Right ventricle myocardium inferior (tissue), 1 donor: ENCODE measurements at places on chromosomes 6 and 20.

- DNase-seq = no peak
These were observed 71.5 kb upstream of the ATXN1 start for GRCh38 chr6:16832721-16833120.

DNA sequence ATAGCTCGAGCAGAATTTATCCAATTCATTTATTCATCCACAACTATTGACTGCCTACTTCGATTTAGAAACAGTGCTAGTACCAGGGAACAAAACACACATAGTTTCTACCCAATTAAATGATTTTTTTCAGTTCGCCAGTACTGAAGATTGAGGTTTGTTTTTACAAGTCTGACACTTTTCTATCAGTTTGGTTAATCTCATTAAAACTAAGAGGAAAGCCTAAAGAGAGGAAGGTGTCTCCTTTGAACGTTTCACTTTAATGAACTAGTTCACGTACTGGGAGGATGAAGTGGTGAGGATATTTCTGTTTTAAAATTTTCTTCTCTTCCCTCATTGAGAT is 570 bp upstream of the ANKS1A start:
- no peak for DNase-seq

DNA sequence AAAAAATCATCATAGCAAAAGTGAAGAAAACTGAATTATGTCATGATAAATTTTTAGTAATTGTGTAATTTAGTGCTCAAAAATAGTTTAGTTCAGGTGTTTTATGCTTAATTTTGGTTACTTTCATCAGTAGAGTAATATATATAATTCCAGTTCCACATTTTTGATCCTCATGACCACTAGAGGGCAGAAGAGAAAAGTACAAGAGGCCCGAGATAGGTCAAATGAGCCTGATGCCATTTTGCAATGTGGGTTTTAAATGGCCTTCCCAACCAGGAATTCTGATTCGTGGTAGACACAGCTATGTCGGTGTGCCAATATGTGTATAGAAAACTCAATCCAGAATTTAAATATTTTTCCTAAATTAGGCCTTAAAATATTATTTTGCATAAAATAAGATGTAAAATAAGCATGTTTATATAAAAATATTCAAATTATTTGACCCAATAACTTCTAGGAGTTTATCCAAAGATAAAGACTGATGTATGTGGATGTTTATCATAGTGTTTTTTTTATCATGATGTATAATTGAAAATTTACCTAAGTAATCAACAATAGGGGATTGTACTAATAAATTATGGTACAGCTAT is 159.7 kb upstream of the RPS6KA2 start:
- no peak for DNase-seq

DNA sequence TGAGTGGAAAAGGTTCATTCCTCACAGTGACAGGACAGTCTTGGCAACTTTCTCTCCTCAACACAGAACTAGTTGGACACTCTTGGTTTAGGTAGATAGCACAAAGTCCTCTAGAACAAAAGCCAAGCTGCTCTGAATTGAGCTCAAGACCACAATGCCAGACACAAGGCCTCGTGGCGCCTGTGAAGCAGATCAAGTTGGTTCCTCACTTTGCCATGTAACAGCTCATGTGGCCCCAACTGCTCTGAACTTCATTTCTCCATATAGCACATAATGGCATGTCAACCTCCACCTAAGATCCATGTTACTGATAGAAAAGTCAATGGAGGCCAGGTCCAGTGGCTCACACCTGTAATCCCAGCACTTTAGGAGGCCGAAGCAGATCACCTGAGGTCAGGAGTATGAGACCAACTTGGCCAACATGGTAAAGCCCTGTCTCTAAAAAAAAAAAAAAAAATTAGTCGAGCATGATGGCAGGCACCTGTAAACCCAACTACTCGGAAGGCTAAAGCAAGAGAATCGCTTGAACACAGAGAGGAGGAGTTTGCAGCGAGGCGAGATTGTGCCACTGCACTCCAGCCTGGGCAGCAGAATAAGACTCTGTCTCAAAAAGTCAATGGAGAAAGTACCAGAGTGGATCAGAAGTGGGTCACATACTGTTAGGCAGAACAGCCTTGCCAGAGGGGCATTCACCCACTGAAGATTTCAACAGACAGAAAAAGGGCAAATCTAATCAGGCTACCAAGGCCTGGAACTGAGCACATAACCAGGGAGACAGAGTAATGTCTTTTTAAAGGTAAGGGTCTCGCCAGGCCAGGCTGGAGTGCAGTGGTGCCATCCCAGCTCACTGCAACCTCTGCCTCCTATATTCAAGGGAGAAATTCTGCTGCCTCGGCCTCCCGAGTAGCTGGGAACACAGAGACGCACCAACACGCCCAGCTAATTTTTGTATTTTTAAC is 21.2 kb downstream of the ROMO1 start:
- DNase-seq = no peak

DNA sequence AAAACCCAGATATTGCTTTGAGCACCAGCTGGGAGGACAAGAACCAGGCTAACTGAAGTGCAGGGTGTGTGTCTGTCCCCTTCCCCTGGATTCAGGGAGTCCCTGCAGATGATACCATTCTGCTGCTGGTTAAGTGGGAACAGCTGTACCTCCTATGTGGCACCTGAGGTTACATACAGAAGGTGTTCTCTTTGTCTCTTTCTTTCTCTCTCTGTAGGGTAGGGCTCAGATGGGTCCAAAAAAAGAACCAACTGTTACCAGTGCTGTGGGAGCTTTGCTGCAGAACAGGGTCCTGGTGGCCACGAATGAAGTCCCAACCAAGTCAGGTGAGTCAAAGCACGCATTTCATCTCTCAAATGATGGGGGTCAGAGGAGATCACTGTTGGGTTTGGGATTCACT is 38.6 kb downstream of the ZC2HC1B start:
- no peak for DNase-seq

- no peak for DNase-seq
These were observed 185.9 kb downstream of the TRIM27 start for GRCh38 chr6:28737750-28738395.

GRCh38 chr6:21294144-21294543 is 299.4 kb upstream of the SOX4 start:
- no peak for DNase-seq
